ENCODE measurements at places on chromosomes 11 and 22. TPM values are rescaled to one million over a fixed set of nuclear protein-coding genes. Genes with fewer than 3 reads are reported as not detected.

Gene VSIG10L2
- not detected for total RNA-seq

Gene SLC22A12
- not detected for total RNA-seq

Gene P2RY2
- 13.3 TPM for total RNA-seq

DNA sequence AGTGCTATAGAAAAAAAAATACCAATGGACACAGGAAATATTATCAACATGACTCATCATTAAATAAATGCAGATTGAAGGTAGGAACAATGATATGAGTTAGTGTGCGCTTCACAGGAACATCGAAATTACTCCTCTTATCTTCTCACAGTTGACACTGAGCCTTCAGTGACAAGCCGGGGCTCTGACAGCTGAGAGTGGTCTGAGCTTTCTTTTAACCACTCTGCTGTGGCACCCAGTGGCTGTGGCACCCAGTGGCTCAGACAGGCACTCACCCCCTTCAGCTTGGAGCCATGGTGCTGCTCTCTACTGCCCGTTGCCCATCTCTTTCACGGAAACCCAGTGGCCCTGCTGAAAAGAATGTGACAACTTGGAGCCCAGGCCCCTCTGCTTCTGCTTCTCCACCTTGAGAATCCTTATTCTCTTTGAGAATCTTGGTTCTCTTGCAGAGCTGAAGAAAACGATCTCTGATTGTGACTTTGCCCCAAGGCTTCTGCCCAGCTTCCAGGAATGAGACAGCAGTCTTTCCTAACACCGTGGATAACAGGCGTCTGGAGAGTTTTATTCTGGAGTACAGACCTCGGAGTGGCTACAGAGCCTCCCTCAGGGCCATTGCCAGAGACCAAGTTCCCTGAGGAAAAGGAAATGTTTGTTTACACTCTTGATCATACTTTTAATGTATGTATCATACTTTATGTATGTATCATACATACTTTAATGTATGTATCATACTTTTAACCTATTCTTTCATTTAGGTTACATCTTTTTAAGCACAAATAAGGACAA lies 37.1 kb upstream of the OR8B8 start:
- no peaks in the 10 kb centered on the region for H3K27me3 ChIP-seq
- no peaks in the 10 kb centered on the region for H3K4me1 ChIP-seq
- DNase-seq = no peak
- no peak overlapping the region for H3K4me3 ChIP-seq

DNA sequence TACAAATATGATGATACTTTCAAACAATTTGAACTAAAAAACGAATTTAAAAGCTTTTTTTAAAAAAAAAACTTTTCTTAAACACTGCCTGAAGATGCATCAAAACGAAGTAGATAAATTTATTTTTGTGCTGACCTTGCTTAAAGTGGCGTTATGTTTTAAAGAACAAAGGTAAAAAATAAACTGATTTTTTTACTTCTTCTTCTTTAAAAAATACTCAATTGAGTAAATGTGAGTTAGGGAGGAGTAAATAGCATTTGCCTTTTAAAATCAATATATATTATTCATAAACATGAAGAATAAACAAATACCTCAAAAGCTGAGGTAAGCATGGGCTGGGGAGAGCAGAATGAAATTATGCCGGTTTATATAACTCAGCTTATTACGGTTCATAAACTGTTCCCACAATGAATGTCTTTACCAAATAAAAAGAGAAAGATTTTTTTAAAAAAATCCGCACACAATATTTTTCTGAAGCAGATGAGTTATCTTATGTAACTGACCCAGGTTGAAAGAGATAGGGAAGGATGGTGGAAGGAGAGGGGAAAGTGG lies 9.0 kb downstream of the PAX6 start:
- peaks cover 68% of the 10 kb centered on the region for H3K27me3 ChIP-seq
- no peak overlapping the region for H3K27ac ChIP-seq
- H3K4me3 ChIP-seq = no peak overlapping the region
- no peaks in the 10 kb centered on the region for H3K36me3 ChIP-seq

DNA sequence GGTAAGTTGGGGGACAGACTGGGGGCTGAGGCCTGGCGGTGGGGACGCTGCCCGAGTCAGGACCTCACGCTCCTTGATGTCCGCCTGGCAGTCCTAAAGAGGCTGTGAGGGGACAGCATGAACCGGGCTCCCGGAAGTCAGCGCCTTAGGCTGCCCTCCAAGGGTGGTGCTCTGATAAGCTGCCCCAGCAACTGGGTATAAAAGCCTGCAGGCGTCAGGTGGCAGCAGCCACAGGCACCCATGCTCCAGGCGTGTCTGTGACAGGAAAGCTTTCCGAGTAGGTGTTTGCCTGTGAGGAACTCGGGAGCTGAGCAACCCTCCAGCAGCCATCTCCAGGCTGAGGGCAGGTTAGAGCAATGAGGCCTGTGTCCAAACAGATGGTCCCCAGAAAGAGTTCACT lies 53.0 kb downstream of the ST3GAL4 start:
- no peak for DNase-seq
- H3K36me3 ChIP-seq = peaks cover 10% of the 10 kb centered on the region

GRCh38 chr22:38070250-38070921 lies 13.2 kb downstream of the PICK1 start:
- H3K27me3 ChIP-seq = no peaks in the 10 kb centered on the region
- DNase-seq = no peak
- H3K4me1 ChIP-seq = peaks cover 21% of the 10 kb centered on the region
- H3K27ac ChIP-seq = no peak overlapping the region
